Activated CD4-positive, CD25-positive, alpha-beta regulatory T cell treated with anti-CD3 and anti-CD28 coated beads, Interleukin-2, amount 50 U/mL, for 16 hours (primary cell): ENCODE measurements at places on chromosomes 11 and 22.

DNA sequence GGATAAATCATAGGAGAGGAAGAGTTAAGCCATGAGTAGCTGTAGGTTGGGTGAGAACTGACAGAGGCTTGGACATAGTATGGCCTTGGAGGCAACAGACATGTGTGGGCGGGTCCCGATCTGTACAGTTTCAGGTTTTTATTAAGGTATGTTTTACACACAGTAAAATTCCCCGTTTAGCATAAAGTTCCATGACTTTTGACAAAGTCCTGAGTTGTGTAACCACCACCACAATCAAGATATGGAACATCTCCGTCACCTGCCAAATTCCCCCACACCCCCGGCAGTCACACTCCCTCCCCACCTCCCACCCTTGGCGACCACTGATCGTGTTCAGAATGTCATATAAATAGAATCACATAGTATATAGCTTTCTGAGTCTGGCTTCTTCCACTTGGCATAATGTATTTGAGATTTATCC is 68.1 kb downstream of the GRIK4 start:
- no peak for DNase-seq

DNA sequence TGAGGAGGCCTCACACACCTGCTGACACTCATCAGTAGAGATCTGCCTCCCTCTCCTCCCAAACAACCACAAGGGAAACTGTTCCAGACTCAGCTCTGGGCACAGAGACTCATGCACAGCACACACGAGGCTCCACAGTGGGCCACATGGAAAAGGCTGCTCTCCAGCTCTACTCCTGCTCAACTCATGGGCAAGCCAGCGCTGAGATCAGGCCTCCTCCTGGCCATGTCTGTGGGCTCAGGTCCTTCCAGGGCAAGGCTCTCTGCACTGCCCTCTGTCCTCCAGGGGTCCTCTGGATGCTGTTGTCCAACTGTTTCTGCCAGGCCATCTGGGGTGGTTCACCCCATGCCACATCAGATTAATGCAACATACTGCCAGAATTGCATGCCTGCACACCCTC is 46.0 kb downstream of the PLEKHA7 start:
- no peak for DNase-seq

GRCh38 chr11:24514219-24514594 is 17.4 kb downstream of the LUZP2 start:
- no peak for DNase-seq

- DNase-seq = no peak
Measured at GRCh38 chr22:24117942-24118341, 63.3 kb upstream of the SUSD2 start.

DNA sequence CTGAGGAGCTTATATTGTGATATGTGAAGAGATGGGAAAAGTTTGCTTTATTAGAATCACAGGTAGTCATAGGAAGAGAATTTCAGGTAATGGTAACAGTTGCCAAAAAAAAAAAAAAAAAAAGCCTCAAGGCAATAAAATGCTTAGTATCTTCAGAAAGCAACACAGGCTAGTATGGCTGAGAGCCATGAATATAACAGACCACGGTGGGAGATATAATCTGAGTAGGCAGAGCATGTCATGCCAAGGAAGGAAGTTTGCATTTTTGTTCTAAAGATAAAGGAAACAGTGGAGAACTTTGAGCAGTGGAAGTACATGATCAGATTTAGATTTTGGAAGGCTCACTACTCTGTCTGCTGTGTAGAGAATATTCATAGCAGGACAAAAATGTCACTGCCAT is 211.4 kb downstream of the ETS1 start:
- no peak for DNase-seq

- no peak for DNase-seq
Measured at GRCh38 chr22:38874529-38875222, 2.7 kb upstream of the CBX6 start.

DNA sequence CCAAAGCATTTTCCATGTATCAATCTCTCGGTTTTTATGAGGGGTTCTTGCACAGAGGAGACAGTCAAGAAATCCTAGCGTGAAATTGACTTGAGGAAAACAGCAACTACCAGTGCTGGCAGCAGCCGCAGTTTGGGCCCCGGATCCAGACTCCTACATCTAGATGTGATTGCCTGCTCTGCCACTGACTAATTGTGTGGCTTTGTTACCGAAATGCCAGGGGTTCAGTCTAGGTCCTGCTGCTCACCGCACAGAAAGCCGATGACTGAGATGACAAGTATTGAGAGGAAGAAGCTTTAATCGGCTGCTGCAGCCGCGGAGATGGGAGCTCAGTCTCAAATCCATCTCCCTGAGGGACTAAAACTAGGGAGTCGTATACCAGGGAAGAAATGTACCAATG is 8.2 kb upstream of the GLB1L3 start:
- no peak for DNase-seq
